Adrenal gland (tissue), 19 donors: ENCODE measurements at places on chromosomes 3 and 15. TPM values are rescaled to one million over a fixed set of nuclear protein-coding genes. Genes with fewer than 3 reads are reported as not detected.

Gene ACKR2
- 1.1 TPM for polyA plus RNA-seq

Gene PEX5L
- 0.03 TPM for polyA plus RNA-seq

Gene AP3B2
- polyA plus RNA-seq: 10.8 TPM

- H3K4me1 ChIP-seq: peaks cover 14% of the 10 kb centered on the region
- DNase-seq: peak; percentile 71
- peak overlapping the region; percentile 52 for H3K4me3 ChIP-seq
- no peak overlapping the region for H3K27ac ChIP-seq
- H3K36me3 ChIP-seq: no peaks in the 10 kb centered on the region
Measured at GRCh38 chr3:11155341-11156025, 1.2 kb downstream of the HRH1 start.

- no peaks in the 10 kb centered on the region for H3K4me1 ChIP-seq
- DNase-seq: no peak
- H3K27ac ChIP-seq: no peak overlapping the region
- H3K36me3 ChIP-seq: no peaks in the 10 kb centered on the region
- H3K4me3 ChIP-seq: no peak overlapping the region
- H3K27me3 ChIP-seq: no peaks in the 10 kb centered on the region
Measured at GRCh38 chr3:2657971-2658370, 452.2 kb downstream of the IL5RA start.

- no peak overlapping the region for H3K4me3 ChIP-seq
- peak; percentile 71 for DNase-seq
- H3K27me3 ChIP-seq: no peaks in the 10 kb centered on the region
- H3K36me3 ChIP-seq: no peaks in the 10 kb centered on the region
- H3K27ac ChIP-seq: peak overlapping the region; percentile 3
Measured at GRCh38 chr3:42101048-42101447, 9.9 kb downstream of the TRAK1 start.

DNA sequence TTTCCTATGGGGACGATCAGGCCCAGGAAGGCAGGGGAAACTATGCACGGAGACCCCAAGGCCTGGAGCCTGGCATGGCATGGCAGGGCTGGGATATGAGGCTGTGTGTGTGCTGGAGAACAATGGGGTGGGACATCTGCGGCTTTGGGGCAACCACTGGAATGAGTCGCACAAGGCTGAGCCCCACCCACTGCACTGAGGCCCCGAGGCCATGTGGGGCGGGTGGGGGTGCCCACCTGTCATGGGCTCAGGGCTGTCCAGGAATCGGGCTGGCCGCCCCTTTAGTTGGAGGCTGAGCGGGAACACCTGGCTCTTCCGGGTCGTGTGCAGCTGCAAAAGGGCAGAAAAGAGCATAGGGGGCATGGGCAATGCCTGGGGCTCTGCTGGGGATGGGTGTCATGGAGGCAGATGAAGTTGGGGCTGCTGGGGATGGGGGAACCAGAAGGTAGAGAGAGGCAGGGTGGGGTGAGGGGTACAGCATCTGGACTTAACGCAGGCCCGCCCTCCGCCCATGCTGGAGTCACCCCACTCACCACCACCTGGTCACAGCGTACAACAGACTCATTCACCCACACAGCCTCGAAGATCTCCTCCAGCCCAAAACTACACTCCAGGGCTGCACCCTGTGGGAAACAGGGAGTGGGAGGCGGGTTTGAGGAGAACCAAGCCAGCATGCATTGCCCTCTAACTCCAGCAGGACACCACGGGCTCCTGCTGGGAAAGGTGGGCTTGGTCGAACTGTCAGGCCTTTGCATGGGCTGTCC, 31.1 kb downstream of the PLXND1 start:
- H3K27me3 ChIP-seq: no peaks in the 10 kb centered on the region
